ENCODE measurements at places on chromosomes 1 and 21.

GRCh38 chr1:212916481-212917133 is 33.7 kb upstream of the VASH2 start:
- no peak for DNase-seq

DNA sequence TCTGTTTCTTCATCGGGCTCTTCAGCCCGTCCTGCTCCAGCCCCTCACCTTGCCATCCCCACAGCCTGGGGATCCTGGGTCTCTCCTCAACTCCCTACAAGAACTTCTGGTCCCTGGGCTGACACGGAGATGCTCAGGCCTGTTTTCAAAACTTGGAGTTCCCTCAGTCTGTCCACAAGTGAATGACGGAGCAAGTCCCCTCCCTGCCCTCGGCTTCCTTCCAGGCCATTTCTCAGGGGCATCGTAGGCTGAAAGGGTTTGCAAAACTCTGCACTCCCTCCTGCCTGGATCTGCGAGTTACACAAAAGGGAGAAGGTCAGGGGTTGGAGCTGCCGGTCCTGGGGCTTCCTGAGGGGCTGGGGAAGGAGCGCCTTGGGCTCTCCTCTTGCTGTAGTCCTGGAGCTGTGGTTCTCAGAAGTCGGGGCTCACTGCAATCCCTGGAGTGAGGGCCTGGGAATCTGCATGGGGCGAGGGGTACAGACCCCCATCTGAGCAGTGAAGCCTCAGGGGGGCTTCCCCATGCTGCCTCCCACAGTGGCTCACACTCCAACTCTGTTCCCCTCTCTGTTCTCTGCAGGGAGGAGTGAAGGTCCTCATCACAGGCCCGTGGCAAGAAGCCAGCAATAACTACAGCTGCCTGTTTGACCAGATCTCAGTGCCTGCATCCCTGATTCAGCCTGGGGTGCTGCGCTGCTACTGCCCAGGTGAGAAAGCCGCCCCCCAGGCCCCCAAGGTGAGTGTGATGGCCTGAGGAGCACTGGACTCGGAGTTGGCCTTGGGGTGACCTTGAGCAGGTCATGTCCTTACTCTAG is 100.6 kb upstream of the VAMP3 start:
- DNase-seq: no peak

DNA sequence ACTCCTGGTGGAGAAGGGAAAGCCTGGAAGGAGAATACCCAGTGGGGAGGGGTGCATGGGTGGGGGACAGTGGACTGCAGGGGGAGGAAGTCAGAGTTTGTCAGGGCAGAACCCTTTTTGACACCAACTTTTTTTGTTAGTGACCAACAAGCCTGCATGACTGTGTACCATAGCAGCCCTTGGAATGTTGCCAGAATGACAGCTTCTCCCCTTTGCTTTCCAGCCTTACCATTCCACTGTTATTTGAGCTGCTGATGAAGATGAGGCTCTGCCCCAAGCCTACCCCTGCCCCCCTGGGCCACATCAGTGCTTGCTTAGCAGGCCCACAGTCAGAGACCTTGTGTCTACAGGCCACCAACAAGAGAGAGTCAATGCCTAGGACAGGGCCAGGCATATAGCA is 341.2 kb downstream of the HHAT start:
- no peak for DNase-seq

- DNase-seq: peak; percentile 39
These were observed 941 bp upstream of the IFI16 start for GRCh38 chr1:159008744-159009188.

- DNase-seq: no peak
These were observed 30.1 kb downstream of the PRMT2 start for GRCh38 chr21:46665566-46665965.

- no peak for DNase-seq
These were observed 776 bp downstream of the HLCS start for GRCh38 chr21:36965720-36966065.

DNA sequence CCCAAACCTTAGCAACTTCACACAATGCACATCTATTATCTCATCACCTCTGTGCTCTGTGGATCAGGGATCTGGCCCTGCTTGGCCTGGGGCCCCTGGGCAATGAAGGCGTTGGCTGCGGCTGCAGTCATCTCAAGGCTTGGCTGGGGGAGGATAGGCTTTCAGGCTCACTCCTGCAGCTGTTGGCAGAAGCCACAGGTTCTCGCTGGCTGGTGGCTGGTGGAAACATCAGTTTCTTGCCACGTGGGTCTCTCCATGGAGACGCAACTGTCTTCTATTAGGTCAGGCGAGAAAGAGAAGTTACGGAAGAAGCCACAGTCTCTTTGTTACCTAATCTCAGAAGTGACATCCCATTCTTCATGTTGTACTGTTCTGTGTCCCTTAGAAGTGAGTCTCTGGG is 3.6 kb upstream of the NPPA start:
- no peak for DNase-seq

DNA sequence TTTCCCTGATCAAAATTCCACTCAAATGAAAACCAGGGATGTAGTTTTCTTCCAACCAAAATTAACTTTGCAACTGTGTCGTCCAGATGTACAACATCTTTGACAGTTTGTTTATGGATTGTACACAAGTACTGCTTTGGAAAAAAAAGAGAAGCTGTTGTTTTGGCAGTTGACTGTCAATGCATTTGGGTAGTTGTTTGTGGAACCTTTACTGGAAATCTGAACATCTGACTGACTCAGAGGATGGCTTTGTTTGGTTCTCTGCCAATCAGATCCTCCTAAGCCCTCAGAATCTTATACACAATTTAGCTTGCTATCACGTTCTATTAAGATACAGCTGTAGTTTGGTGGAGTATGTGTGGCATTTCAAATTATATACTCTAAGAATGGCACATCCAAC is 195.0 kb downstream of the KCNK2 start:
- no peak for DNase-seq

- DNase-seq: no peak
These were observed 80.5 kb downstream of the PDE9A start for GRCh38 chr21:42733874-42734273.

GRCh38 chr1:20199403-20199802 is 13.1 kb upstream of the PLA2G2C start:
- no peak for DNase-seq

GRCh38 chr1:64599242-64599641 is 129.3 kb downstream of the CACHD1 start:
- DNase-seq: no peak

DNA sequence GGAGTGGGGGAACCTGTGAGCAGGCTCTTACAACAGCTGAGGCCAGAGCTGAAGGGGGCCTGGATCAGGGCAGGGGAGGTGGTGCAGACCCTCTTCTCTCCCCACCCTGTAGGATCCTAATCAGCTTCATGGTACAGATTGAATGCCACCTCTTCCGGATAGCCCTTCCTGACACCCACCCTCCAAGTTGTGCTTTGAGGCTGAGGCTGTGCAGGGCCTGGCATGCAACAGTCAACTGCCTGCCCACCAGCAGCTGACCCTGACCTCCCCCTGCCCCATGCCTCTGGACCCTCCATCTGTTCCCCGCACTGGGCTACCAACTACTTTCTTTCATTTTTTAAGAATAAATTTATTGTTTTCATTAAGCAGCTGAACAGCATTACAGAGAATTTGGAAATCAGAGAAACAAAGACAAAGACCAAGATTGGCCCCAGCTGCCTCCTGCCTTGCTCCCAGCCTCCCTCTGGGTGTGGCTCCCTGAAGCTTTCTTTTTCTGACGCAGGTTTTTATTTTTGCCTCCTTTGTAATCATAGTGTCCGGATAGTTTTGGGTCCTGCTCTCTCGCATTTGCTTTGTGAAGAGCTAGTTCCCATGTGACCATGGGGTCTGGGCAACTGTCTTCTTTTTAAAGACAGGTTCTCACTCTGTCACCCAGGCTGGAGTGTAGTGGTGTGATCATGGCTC is 12.8 kb downstream of the ZNF362 start:
- no peak for DNase-seq

DNA sequence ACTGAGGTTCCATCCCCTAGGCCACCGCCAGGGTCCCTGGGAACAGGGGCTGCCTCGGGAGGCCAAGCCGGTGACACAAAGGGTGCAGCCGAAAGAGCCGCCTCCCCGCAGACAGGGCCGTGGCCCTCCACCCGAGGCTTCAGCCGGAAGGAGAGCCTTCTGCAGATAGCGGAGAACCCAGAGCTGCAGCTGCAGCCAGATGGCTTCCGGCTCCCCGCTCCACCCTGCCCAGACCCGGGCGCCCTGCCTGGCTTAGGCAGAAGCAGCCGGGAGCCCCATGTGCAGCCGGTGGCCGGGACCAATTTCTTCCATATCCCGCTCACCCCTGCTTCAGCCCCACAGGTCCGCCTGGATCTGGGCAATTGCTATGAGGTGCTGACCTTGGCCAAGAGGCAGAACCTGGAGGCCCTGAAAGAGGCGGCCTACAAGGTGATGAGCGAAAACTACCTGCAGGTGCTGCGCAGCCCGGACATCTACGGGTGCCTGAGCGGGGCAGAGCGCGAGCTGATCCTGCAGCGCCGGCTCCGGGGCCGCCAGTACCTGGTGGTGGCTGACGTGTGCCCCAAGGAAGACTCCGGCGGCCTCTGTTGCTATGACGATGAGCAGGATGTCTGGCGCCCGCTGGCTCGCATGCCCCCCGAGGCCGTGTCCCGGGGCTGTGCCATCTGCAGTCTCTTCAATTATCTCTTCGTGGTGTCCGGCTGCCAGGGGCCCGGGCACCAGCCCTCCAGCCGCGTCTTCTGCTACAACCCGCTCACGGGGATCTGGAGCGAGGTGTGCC is 1.4 kb downstream of the KLHDC7A start:
- no peak for DNase-seq

GRCh38 chr1:218207194-218207593 is 77.9 kb upstream of the RRP15 start:
- no peak for DNase-seq

DNA sequence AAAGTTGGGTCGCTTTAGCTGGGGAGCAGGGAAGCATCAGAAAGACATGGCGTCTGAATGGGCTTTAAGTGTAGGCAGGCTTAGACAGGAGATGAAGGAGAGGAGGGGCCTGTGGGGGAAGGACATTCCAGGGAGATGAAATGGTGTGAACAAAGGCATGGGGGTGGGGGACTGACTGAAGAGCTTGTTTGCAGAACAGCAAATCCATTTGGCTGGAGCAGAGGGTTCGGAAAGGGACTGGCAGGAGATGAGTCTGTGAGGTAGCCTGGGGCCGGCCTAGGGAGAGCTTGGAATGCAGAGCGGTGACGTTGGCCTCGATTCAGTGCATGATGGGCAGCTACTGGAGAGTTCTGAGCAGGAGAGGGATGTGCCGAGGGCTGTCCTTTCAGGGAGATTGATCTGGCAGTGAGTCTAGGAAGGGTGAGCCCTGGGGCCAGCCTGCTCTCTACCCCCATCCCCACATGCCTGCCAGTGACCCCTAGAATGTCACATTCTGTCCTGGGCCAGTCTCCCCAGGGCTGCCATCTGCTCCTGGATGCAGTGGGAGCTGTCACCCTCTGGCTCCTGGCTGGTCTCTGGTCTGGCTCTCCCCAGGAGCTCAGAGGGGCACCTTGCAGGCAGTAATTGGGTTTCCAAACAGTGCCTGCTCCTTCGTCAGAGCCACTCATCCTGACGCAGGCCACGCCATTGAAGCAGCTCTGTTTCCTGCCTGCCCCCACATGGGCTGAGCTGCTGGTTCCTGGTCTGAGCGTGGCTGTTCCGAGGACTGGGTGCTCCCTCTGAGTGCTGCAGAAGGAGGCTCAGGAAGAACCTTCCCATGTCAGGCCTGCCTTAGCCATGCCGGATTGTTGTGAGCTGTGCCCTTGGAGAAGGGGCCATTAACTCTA is 22.3 kb upstream of the TMEM222 start:
- DNase-seq: no peak

DNA sequence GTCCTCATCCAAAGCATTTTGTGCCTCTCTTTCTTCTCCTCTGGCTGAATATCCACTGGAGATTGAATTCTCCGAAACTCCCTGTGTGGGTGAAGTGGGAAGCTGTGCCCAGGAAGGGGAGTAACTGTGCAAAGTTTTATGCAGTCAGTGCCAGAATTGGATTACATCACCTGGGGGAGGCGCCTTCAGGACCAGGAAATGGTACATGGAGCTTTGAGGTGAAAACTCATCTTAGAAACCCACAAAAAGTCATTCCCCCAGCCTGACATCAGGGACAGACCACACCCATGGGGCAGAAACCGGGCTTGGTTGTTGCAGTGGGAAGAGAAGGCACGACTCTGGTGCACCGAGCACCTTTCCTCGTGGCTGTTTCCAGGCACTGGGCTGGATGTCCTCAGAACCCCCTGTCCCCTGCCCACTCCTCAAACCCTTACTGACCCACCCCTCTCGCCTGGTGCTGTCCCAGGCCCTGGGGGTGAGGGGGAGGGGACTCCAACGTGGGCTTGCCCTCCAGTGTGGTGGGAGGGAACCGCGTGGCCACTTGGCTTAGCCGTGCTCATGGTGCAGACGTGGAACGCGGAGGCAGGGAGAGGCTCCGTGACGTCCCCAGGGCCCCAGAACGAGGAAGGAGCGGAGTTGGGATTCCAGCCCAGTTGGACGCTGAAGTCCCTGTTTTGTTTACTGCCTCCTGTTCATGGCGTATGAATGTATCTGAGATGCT is 15.7 kb downstream of the TFF3 start:
- no peak for DNase-seq

DNA sequence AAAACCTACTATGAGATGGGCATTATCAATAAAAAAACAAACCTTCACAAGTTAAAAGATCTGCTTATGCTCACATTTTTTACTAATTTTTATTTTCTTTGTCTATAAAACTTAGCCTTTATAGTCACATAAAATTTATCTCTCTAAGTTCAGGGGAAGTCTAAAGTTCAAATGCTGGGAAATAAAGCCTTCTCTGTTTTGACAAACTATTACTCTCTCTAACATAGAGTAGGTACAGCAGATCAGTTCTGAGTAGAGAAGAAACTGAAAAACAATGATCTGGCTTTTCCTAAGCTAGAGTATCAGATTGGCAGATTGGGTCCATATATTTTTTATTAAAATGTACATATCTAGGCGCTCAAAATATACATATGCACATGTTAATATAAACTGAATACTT is 31.2 kb downstream of the C1orf141 start:
- DNase-seq: no peak

DNA sequence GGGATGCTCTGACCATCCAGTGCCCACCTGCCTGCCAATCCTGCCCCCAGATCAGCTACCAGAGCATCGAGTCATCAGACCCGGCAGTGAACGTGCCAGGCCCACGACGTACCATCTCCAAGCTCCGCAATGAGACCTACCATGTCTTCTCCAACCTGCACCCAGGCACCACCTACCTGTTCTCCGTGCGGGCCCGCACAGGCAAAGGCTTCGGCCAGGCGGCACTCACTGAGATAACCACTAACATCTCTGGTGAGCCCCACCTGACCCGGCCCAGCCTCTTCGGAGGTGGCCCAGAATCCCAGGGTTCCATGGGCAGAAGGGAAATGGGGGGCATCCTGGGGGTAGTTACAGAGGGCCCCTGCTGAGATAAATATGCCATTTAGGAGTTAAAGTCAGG is 43.1 kb downstream of the PTPRU start:
- no peak for DNase-seq

All from stimulated activated CD8-positive, alpha-beta memory T cell treated with anti-CD3 and anti-CD28 coated beads, Interleukin-2, amount 100 ng/mL, for 1 hour (primary cell).